ENCODE measurements at places on chromosomes 2 and 18.

DNA sequence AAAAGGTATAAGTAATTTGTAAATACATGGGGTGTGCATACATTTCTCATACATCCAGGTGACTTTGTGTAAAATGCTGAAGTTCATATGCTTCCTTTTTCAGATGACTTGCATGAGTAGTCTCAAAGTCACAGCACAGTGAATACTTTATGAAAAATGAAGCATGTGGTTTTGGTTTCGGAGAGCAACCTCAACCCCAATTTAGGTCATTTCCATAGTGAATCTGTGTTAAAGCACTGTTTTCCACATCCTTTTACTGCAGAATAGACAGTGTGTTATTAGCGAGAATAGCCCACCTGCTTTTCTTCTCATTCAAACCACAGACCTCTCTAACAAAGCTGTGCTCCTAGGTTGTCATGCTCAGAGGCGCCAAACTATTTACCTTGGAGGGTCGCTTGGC is 204.4 kb upstream of the RASGRP3 start:
- no peak for DNase-seq

- no peak for DNase-seq
Measured at GRCh38 chr2:119223521-119224390, at the start of gene STEAP3. TSS of gene STEAP3 (plus strand) at chr2:119223834. CDS start at chr2:119231013, 7,179 bp downstream.

GRCh38 chr2:160613466-160614153 is 120.0 kb upstream of the RBMS1 start:
- DNase-seq: no peak

DNA sequence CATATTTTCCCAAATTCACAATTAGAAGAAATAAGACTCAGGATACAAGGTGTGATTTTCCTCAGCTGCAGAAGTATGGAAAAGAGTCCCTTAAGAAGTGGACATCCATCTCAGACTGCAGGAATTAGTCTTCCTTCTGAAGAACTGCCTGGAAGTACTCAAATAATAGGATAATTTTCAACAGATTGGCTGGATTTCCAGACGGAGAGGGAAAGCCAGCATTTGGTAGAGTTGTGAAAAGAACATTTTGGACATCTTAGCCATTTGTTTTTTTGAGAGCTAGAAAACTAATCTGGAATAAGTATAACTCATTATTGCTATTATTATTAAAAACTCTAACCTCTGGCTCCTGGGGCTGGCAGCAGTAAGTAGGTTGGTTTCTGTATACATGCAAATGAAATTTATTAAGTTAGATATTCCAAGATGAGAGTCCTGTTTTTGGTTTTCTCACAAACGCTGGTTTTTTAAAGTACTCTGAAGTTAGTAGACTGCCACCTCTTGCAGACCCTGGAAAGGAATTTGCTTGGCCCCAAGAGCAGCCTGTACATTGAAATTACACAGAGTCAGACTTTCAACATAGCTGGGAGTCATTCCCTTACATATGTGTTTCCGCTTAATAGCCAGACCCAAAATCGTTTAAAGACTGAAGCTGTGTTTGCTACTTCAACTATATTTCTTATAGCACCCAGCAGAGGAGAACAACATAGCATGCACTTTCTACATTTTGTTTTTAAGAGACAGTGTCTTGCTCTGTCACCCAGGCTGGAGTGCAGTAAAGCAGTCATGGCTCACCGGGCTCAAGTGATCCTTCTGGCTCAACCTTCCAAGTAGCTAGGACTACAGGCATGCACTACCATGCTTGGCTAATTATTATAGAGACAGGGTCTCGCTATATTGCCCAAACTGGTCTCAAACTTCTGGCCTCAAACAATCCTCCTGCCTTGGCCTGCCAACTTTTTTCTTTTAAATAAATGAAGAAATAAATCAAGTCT is 142.4 kb downstream of the THADA start:
- no peak for DNase-seq

DNA sequence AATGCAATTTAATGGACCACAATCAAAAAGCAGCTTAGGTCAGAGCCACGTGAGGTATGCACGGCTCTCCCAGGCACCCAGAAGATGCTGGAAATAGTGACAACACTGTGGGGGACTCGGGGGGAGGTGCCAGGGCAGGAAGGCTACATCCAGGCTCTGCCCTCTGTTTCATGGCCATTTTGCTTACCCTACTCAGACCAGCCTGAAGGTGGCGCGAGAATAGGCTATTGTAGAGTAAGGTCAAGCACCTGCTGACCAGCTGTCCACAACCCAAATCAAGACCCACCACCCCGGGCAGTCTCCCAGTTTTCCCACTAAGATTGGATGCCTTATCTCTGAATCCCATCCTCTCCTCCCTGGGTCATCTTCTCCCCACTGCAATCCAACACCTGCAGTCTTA is 115.7 kb downstream of the VIT start:
- no peak for DNase-seq

DNA sequence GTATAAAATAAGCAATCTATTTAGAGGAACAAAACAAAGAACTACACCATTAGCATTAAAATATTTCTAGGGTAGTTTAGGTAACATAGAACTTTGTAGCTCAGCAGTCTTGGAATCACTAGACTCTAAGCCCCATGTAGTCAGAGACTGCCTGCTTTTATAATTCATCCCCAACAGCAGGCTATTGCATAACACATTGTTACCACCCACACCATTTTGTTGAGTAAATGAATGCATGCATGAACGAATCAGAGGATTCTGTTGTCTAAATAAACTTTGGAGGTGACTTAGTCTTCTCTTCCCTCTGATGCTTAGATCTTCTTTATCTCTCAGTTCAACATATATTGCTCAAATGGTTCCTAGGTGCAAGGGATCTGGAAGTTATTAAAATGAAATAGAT is 167.6 kb upstream of the TNP1 start:
- no peak for DNase-seq

Measured in stimulated activated CD8-positive, alpha-beta memory T cell treated with anti-CD3 and anti-CD28 coated beads, Interleukin-4, amount 100 ng/mL, for 24 hours (primary cell).